T-helper 17 cell (primary cell): ENCODE measurements at places on chromosomes 5 and 9. TPM values are rescaled to one million over a fixed set of nuclear protein-coding genes. Genes with fewer than 3 reads are reported as not detected.

DNA sequence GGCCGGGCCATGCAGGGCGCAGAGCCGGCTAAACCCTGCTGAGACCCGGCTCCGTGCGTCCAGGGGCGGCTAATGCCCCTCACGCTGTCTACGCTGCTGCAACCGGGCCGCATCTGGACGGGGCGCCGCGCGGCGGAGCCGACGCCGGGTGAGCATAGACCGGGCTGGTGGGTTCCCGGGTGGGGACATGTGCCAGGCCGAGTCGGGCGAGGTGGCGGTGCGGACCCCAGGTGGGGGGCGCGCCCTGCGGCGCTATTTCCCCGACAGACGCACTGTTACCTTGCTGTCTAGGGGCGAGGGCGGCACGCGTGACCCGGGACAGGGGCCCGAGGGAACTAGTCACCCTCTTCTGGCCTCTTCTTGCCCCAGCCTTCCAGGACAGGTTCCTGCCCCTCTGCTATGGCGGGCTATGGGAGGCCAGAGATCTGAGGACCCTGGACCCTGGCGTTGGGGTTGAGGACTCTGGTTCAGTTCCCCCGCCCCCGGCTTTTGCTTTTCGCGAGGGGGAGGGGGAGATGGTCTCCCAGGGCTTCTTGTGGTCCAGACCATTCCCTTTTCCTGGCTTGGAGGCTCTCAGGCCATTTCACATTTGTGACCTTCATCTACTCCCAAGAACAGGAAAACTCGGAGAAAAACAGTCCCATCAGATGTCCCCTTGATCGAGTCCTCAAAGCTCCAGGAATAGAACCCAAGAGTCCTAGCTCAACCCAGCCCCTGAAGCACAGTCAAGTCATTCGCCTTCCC is 536 bp downstream of the SLC27A4 start:
- H3K36me3 ChIP-seq: no peaks in the 10 kb centered on the region
- no peak for DNase-seq
- H3K27me3 ChIP-seq: no peaks in the 10 kb centered on the region
- peaks cover 5% of the 10 kb centered on the region for H3K4me1 ChIP-seq
- peak overlapping the region; percentile 97 for H3K4me3 ChIP-seq

- peak overlapping the region; percentile 5 for H3K4me3 ChIP-seq
- no peak overlapping the region for H3K27ac ChIP-seq
- H3K4me1 ChIP-seq: peaks cover 16% of the 10 kb centered on the region
- no peaks in the 10 kb centered on the region for H3K36me3 ChIP-seq
- no peaks in the 10 kb centered on the region for H3K27me3 ChIP-seq
Measured at GRCh38 chr9:127707766-127708165, 978 bp downstream of the CFAP157 start.

HMGXB3 gene
- total RNA-seq: 40.8 TPM

GRCh38 chr5:172111852-172112225 is 76.2 kb downstream of the STK10 start:
- peak overlapping the region; percentile 97 for H3K27ac ChIP-seq
- no peaks in the 10 kb centered on the region for H3K27me3 ChIP-seq
- peaks cover 52% of the 10 kb centered on the region for H3K4me1 ChIP-seq

ACTBL2 gene
- not detected for total RNA-seq

DNA sequence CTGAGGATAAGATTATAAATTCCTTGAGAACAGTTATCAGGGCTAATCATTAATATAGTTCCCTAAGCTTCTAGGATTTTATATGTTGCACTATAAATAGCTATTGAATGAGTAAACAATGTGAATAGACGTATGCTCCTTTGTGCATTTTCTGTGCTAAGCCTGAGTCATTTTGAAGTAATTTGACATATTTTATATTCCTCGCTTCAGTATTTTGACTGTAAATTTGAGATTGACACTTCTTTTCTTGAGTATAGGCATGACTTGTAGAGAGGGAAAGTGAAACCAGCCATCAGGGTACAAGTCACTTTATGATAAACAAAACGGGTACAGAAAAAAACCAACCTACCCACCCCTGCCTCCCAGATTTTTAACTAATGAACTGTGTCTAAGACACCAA is 367.7 kb upstream of the PRR16 start:
- no peak for DNase-seq
- no peaks in the 10 kb centered on the region for H3K27me3 ChIP-seq
- H3K4me3 ChIP-seq: no peak overlapping the region

GRCh38 chr9:20592673-20593072 is 29.6 kb downstream of the MLLT3 start:
- H3K36me3 ChIP-seq: no peaks in the 10 kb centered on the region
- H3K27ac ChIP-seq: no peak overlapping the region
- peaks cover 21% of the 10 kb centered on the region for H3K4me1 ChIP-seq

GRCh38 chr9:37471942-37472684 is 6.9 kb upstream of the ZBTB5 start:
- DNase-seq: no peak
- H3K4me1 ChIP-seq: peaks cover 10% of the 10 kb centered on the region
- H3K27me3 ChIP-seq: peaks cover 7% of the 10 kb centered on the region
- peak overlapping the region; percentile 88 for H3K4me3 ChIP-seq

PDLIM7 gene
- total RNA-seq: 6.8 TPM

DNA sequence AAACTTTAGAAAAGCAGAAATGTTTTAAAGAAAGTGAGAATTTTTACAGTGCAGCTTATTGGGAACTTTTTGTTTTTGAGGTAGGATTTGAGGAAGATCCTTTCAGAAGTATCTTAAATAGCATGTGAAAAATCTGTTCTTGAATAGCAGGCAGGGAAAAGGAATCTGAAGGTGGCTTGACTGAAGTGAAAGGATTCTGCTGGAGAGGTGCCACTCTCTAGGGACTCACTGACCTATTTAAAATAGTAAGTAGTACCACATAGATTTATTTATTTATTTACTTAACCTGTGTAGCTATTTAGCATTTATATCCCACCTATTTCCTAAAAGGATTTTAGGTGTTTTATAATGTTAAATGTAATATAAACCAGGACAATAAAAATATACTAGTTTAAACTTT is 69.1 kb downstream of the NIPBL start:
- peaks cover 26% of the 10 kb centered on the region for H3K4me1 ChIP-seq
- no peaks in the 10 kb centered on the region for H3K36me3 ChIP-seq
- DNase-seq: no peak
- no peak overlapping the region for H3K4me3 ChIP-seq

OR1J2 gene
- total RNA-seq: 0.30 TPM

DNA sequence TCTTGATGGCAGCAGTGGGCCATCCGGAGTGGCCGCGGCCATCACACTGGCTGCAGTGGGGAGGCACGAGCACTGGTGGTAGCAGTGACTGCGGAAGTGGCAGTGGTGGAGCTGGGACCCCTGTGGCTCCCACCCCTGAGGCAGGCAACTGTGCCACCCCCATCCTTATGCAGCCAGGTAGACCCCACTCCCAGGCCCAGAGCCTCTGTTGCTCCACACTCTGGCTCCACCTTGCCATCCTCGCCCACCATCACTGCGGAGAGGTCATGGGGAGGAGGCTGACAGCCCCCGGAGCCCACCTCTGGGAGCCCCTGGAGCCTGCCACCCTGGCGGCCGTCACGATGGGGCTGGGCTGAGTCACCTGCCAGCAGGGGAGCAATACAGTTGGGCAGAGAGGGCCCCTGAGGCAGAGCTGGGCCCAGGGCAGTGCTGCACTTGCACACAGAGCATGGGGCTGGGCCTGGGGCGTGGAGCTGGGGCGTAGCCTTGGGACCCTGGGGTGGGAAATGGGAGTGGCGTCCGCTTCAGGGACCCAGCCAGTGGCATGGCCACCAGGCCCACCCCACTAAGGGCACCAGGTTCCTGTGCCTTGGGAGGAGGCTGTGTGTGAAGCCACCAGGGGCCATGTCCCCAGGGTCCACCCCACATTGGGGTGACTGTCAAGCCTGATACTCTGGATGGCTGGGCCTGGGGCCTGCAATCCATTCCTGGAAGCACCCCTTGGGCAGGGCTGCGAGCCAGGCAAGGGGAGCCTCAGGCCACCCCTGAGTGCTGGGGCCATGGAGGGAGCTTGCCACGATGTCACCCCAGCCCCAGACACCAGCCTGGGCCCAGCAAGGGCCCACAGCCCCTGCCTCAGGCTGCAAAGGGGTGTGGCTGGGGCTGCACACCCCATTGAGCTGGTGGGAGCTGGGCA is 7.7 kb downstream of the AMBP start:
- no peak overlapping the region for H3K4me3 ChIP-seq
- no peak for DNase-seq
- H3K27ac ChIP-seq: no peak overlapping the region
- no peaks in the 10 kb centered on the region for H3K4me1 ChIP-seq
- H3K36me3 ChIP-seq: no peaks in the 10 kb centered on the region
- H3K27me3 ChIP-seq: peaks cover 11% of the 10 kb centered on the region

DNA sequence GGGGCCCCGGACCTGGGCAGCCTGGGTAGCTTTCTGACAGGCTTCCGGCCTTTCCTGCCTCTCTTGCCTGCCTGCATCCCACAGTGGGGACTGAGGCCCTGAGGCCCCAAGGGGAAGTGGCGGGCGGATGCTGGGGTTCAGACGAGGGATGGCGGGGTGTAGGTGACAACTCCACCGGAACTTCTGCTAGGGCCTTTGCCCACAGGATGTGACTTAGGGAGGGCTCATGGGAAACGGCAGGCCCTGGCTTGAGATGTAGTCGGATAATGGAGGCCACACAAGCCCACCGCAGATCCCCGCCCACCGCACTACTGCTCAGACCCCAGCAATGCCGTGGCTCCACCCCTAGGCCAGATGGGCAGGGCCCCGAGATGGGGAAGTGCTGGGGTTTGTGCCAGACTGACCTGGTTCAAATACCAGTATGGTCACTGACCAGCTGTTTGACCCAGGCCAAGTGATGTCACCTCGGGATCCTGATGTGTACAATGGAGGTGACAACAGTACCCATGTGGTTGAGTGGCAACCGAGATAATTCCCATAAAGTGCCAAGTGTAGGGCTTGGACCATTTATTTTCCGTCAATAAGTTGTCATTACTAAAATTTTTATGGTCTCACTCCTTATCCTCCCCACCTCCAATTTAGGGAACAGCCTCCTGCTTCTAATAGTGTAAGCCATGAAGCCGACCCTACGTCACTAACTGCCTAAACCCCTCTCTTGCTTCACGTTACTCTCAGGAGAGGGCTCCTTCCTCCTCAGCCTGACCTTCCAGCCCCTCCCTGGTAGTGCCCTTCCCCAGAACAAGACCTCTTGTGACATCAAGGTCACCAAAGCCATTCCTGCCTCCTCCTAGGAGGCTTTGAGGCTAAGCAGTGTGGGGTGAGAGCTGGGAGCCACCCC is 2.5 kb upstream of the CDK9 start:
- H3K4me1 ChIP-seq: peaks cover 48% of the 10 kb centered on the region
- no peaks in the 10 kb centered on the region for H3K27me3 ChIP-seq
- peak; percentile 51 for DNase-seq
- H3K4me3 ChIP-seq: peak overlapping the region; percentile 86
- peaks cover 2% of the 10 kb centered on the region for H3K36me3 ChIP-seq

- peaks cover 19% of the 10 kb centered on the region for H3K27me3 ChIP-seq
- DNase-seq: no peak
- no peak overlapping the region for H3K4me3 ChIP-seq
- H3K4me1 ChIP-seq: no peaks in the 10 kb centered on the region
- no peak overlapping the region for H3K27ac ChIP-seq
- no peaks in the 10 kb centered on the region for H3K36me3 ChIP-seq
Measured at GRCh38 chr5:135966790-135967189, 12.0 kb upstream of the LECT2 start.

- H3K36me3 ChIP-seq: peaks cover 18% of the 10 kb centered on the region
- peaks cover 25% of the 10 kb centered on the region for H3K4me1 ChIP-seq
- peak overlapping the region; percentile 90 for H3K27ac ChIP-seq
Measured at GRCh38 chr5:10434392-10434791, 7.3 kb upstream of the ROPN1L start.

DNA sequence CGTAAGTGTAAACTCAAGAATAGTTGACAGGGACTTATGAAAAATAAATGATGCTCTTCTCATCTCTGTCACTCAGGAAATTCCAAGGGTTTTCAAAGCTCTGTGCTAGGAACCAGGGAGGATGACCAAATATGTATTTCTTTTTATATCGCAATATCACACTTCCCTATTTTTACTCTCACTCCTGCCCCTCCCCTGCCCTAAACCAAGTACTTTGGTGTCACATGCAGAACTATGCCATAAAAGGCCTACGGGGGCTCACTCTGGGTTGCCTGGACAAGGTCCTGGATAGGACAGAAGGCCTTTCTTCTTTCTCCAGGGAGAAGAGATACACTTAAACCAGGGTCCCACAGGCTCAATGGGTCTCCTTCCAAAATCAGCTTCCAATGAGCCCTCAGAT is 8.3 kb upstream of the RETREG1 start:
- no peak for DNase-seq
- peaks cover 25% of the 10 kb centered on the region for H3K4me1 ChIP-seq
- H3K27me3 ChIP-seq: no peaks in the 10 kb centered on the region
- no peak overlapping the region for H3K4me3 ChIP-seq

GRCh38 chr5:123227216-123227615 is 138.2 kb downstream of the PRDM6 start:
- H3K27me3 ChIP-seq: peaks cover 33% of the 10 kb centered on the region
- H3K27ac ChIP-seq: no peak overlapping the region
- H3K4me3 ChIP-seq: no peak overlapping the region
- no peaks in the 10 kb centered on the region for H3K36me3 ChIP-seq
- no peaks in the 10 kb centered on the region for H3K4me1 ChIP-seq

GRCh38 chr9:28014212-28014611 is 440.9 kb upstream of the C9orf72 start:
- no peaks in the 10 kb centered on the region for H3K27me3 ChIP-seq
- no peak overlapping the region for H3K4me3 ChIP-seq
- H3K36me3 ChIP-seq: no peaks in the 10 kb centered on the region
- no peaks in the 10 kb centered on the region for H3K4me1 ChIP-seq
- no peak for DNase-seq

DNA sequence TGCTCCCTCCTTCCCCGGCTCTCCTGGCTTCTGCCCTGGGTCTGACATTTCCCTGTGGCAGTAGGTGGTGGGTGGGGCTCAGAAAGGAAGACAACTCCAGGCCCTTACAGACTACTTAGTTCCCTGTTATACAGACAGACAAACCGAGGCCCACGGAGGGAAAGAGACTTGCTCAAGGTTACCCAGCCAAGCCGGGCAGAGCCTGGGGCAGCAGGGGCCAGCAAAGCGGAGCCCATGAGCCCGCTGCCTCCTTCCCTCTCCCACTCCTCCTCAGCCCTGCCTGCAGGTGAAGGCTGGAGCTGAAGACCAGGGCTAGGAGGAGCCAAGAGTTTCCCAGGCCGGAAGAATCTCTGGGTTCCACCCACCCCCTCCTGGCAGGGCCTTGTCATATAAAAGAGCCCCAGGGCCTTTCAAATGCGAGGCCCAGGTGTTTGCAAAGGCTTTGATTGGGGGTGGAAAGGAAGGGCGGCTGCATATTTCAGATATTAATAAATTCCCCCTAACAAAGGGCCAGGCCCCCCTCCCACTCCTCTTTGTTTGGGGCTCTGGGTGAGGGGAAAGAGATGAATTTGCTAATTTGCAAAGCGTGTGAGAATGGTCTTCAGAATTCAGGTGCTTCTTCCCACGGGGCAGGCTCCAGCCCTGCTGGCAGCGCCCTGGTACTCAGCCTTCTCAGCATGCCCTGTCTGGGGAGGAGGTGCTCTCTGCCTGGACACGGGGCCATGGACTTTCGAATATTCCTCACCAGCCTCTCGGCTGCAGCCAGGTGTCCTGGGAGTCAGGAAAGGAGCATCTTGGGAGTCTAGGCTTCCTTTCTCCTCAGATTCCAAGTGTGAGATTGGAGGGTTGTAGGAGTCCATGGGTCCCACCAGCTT is 21.5 kb downstream of the SLC6A7 start:
- no peak for DNase-seq
- peaks cover 10% of the 10 kb centered on the region for H3K4me1 ChIP-seq
- H3K36me3 ChIP-seq: peaks cover 6% of the 10 kb centered on the region
- H3K27ac ChIP-seq: no peak overlapping the region
- H3K4me3 ChIP-seq: no peak overlapping the region
- peaks cover 32% of the 10 kb centered on the region for H3K27me3 ChIP-seq
